CD8-positive, alpha-beta T cell (primary cell): ENCODE measurements at places on chromosomes 12 and 14.

GRCh38 chr12:14886271-14886670 lies 617 bp upstream of the MGP start:
- DNase-seq, result no peak

DNA sequence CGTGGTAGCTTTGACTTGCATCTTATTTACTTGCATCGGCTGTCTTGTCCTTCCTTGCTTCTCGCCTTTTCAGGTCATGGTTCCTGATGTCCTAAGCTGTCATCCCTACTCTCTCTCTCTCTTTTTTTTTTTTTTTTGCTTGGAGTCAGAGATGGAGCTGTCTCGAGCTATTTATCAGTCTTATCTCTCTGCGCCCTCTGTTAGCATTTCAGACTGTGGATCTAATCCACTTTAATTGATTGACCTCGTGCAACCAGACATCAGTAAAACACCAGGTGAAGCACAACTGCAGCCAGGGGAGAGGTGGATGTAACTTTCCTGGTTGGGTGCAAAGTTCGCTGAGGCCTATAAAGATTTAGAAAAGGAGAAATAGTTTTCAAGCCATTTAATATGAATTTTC lies 554.8 kb downstream of the DIO2 start:
- no peak for DNase-seq

DNA sequence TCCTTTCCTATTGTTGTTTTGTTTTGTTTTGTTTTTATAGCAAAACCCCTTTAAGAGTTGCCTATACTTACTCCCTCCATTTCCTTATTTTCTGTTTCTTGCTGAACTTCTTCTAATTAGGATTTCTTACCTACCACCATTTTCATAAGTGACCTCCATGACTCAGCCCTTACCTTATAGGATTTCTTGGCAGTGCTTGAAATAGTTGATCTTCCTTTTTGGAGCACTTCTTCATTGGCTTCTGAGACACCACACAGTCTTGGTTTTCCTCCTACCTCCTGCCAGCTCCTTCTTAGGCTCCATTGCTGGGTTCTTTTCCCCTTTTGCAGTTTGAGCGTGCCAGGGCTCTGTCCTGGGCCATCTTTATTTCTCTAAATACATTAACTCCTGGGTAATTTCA lies 23.4 kb upstream of the EID3 start:
- no peak for DNase-seq

- no peak for DNase-seq
Measured at GRCh38 chr12:6053541-6053940, 70.9 kb downstream of the VWF start.

DNA sequence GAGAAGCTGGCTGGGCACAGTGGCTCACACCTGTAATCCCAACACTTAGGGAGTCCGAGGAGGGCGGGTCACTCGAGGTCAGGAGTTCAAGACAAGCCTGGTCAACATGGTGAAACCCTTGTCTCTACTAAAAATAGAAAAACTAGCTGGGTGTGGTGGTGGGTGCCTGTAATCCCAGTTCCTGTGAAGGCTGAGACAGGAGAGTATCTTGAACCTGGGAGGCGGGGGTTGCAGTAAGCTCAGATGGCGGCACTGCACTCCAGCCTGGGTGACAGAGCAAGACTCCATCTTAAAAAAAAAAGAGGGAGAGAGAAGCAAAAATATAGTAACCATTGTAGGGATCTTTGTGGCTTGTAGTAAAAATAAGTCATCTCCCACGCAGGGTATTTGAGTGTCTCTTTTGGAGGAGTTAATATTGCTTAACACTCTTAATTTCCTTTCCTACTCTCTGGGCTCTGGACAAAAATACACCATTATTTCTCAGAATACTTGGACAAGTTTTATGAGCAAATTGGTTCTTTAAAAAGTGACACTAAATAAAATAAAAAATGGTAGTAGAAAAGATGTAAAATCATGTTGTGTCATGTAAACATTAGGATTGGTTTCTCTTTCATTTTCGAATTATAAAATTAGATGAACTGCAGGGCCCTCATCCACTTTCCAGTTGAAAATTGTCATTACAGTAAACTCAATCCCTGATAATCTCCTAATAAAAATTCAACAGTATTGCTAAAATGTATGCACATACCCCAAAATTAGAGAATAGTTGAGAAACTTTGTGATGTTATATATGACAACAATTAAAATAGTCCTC lies 61.1 kb upstream of the C12orf71 start:
- no peak for DNase-seq

- no peak for DNase-seq
Measured at GRCh38 chr14:96265383-96266095, 9.5 kb downstream of the BDKRB1 start.

GRCh38 chr14:50364792-50365191 lies 31.9 kb downstream of the CDKL1 start:
- DNase-seq, result no peak

GRCh38 chr12:12399161-12399560 lies 42.3 kb downstream of the BORCS5 start:
- no peak for DNase-seq

DNA sequence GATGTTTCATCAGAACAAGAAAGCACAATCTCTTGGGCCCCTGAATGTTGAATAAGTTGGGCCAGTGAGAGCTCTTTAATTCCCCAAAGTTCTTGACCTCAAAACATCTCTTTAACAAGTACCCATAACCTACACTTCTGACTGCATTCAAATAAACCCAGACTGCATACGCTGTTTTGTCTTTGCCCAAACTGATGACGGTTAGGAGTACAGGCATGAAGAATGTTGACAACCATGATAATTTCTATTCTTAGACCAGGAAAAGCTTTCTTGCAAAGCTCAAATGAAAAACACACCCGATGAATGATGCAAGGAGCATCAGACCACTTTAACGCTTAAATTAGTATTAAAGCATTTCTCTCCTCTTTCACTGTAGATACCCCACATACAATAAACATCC lies 11.7 kb upstream of the RAB3IP start:
- DNase-seq, result no peak

- DNase-seq, result no peak
Measured at GRCh38 chr12:100857971-100858370, 63.4 kb downstream of the ANO4 start.

DNA sequence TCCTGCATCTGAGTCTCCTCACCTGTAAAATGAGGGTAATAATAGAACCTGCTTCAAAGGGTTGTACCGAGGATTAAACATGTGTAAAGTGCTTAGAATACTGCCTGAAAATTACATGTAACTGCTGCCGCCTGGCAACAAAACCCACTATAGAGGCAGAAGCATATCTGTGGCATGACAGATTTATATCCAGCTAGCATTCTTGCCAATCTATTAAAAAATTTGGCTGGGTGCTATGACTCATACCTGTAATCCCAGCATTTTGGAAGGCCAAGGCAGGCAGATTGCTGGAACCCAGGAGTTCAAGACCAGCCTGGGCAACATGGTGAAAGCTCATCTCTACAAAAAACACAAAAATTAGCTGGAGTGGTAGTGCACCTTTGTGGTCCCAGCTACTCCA lies 16.4 kb upstream of the KSR2 start:
- DNase-seq, result no peak

- no peak for DNase-seq
Measured at GRCh38 chr12:117102800-117103181, 3.6 kb upstream of the TESC start.

GRCh38 chr14:100523843-100524169 lies 63.4 kb downstream of the BEGAIN start:
- no peak for DNase-seq

DNA sequence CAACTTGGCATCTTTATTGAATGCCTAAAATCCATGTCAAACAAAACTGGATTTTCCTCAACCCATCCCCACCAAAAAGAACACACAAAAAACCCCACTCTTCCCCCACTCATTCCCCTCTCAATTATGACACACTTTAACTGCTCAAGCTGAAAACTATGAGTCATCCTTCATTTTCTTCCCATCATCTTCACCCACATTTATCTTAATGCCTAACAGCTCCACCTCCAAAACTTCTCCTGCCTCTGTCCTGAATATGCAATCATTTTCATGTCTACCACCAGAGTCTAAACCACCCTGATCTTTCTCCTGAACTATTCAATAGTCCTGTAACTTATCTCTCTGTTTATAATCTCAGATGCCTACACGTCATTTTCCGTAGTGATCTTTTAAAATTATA lies 239.7 kb downstream of the BCAT1 start:
- no peak for DNase-seq

- DNase-seq, result no peak
Measured at GRCh38 chr12:1795221-1795784, 25.1 kb upstream of the LRTM2 start.

DNA sequence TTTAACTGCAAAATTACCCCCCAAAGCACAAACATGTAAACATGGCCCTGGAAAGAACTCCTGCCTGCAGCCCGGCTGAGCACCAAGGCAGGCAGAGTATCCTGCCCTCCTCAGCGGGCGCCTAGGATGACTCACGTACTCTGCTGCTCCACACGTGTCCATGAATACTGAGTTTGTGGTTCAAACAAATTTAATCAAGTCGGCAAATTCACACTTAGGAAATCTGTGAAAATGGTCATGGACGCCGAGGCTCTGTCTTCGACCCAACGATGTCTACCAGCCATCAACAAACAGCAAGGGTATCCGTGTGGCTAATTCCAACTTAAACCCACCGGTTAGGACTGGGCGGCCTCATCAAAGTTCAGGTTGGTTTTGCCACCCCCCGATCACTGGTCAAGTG lies 25.5 kb downstream of the GOLGA3 start:
- DNase-seq, result no peak

DNA sequence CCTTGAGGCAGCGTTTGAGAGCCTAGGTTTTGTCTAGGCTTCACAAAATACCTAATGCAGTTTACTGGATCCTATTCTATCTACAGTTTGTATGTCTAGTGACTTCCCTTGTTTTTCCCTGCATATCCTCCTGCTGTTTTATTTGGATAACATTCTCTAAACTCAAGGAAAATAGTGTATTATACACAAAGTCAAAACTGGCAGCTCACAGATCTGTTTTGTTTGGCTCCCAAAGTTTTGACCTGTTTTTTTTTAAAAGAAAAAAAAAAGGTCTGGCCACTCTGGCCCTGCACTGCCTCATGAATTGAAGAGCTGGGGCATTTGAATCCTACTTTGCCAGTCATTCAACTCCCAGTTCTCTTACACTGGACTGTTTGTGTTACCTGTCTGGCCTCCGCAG lies 155.3 kb downstream of the KICS2 start:
- DNase-seq, result no peak

DNA sequence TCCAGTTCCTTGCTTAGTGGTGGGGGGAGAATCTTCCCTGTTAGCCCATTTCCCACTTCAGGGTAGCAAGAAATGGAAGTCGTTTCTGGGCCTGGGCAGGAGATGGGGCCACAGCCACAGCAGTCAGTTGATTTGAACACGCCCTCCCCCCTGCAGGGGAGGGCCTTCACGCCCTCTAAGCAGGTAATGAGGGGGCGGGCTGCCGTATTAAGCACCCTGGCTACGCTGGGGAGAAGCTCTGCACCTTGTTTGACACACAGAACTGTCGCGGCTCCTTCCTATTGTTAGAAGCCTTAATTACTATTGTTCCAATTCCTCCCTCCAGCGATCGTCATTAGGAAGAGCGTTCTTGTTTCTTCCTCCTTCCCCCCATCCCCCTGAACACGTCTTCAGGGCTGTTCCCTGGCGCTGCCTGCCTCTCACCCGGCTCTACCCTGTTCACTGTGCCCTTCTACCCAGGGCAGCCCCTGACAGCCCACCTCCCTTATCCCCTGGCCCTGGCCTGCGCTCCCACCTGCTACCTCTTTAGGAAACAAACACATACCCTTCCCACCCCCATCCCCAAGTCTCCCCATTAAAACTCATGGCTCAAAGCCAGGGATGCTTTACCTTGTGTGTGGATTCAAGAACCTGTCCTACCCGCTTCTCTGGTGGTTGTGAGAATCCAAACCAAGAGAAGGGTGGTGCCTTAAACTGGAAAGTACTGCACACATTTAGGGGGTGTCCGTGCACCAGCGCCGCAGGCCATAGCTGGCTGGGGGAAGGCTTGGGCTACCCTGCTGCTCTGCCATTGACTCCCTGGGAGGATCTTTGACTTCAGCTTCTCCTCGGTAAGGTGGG lies 137.6 kb downstream of the TSPAN9 start:
- DNase-seq, result no peak

GRCh38 chr12:82937151-82937550 lies 250.4 kb downstream of the TMTC2 start:
- DNase-seq, result no peak

- DNase-seq, result no peak
Measured at GRCh38 chr12:52924764-52925716, 20.2 kb upstream of the KRT8 start.

DNA sequence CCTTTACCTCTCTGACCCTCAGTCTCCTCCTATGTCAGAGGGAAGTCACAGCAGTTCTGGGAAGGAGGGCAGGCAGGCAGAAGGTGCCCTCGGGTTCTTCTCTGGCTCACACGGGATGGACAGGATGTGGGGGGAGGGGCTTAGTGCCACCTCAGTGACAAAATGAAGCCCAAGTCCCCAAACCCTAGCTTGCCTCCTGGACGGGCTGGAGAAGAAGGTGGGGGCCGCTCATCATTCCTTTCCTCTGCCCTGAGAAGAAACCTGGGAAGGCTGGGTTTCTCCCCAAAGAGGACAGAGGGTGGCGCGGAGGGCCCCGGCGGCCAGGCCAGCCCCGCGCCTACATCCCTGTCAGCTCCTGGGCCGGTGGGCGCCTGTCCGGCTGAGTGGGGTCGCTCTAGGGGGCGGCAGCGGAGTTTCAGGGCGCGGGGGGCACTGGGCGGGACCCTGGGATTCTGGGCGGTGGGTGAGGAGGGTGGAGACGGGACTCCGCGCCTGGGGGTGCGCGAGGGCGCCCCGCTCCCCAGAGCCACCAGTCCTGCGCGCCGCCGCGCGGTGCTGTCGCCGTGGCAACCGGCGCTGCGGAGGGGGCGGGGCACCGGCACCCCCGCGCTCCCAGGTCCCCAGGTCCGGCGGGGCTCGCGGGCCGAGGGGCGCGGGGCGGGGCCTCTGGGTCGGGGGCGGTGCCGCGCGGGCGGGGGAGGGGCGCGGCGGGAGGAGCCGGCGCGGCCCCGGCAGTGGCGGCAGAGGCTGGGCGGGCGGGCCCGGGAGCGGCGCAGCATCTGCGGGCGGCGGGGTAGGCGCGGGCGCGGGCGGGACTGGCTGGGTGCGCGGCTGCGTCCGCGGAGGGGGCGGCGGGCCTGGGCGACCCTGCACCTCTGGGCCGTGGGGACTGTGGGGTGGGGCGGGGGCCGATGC lies at the start of gene TMEM121:
Gene TMEM121 (plus strand): TSS at position 723 of the 915 bp plus-strand sequence. CDS start 2,252 bp downstream, outside the sequence.
- peak; percentile 36 for DNase-seq

- no peak for DNase-seq
Measured at GRCh38 chr12:93790472-93791152, 113.4 kb downstream of the CRADD start.

DNA sequence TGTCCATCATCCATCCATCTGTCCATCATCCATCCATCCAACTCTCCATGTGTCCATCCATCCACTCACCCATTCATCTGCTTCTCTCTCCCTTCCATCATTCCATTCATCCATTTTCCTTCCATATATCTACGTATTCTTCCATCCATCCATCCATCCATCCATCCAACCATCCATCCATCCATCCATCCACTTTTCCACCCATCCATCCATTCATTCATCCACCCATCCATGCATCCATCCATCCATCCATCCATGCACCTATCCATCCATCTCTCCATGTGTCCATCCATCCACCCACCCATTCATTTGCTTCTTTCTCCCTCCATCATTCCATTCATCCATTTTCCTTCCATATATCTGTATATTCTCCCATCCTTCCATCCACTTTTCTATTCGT lies 214.0 kb upstream of the RTL1 start:
- DNase-seq, result no peak
